ENCODE measurements at places on chromosomes 2 and 18.

GRCh38 chr2:88603146-88603545, 24.1 kb downstream of the EIF2AK3 start:
- no peak for DNase-seq

- no peak for DNase-seq
Observed at GRCh38 chr2:26185304-26185928, 12.5 kb downstream of the GAREM2 start.

GRCh38 chr2:201923436-201924328, 110.0 kb upstream of the FZD7 start:
- no peak for DNase-seq

- no peak for DNase-seq
Observed at GRCh38 chr2:85549095-85549494, 10.1 kb downstream of the MAT2A start.

DNA sequence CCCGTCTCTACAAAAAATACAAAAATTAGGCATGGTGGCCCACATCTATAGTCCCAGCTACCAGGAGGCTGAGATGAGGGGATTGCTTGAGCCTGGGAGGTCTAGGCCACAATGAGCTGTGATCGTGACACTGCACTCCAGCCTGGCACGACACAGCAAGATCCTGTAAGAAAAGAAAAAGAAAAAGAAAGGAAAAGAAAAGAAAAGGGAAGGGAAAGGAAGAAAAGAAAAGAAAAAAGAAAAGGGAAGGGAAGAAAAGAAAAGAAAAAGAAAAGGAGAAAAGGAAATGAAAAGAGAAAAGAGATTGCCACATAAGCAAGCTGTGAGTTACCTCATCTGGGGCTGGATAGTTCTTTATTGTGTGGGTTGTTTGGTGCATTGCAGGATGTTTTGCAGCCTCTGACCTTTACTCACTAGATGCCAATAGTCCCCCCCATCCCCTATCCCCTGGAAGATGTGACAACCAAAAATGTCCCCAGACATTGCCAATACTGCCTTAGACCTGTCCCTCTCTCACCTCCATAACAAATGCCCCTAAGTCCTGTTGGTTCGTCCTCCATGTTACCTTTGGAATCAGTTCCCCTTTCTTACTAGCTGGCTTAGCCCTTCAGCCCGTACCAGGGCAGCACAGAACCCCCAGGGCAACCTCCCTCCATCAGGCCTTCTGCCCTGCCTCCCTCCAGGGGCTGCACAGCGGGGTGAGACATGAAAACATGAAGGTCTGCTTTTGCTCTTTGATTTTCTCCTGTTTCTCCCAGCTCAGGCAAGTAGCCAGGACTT, 8.9 kb downstream of the ASPRV1 start:
- DNase-seq: no peak

GRCh38 chr18:48300463-48300961, 108.7 kb downstream of the ZBTB7C start:
- no peak for DNase-seq

GRCh38 chr2:190271783-190272456, 47.7 kb downstream of the HIBCH start:
- DNase-seq: no peak

GRCh38 chr2:162706770-162707169, 131.8 kb downstream of the KCNH7 start:
- no peak for DNase-seq

GRCh38 chr2:26640331-26640745, 828 bp downstream of the CIB4 start:
- no peak for DNase-seq

DNA sequence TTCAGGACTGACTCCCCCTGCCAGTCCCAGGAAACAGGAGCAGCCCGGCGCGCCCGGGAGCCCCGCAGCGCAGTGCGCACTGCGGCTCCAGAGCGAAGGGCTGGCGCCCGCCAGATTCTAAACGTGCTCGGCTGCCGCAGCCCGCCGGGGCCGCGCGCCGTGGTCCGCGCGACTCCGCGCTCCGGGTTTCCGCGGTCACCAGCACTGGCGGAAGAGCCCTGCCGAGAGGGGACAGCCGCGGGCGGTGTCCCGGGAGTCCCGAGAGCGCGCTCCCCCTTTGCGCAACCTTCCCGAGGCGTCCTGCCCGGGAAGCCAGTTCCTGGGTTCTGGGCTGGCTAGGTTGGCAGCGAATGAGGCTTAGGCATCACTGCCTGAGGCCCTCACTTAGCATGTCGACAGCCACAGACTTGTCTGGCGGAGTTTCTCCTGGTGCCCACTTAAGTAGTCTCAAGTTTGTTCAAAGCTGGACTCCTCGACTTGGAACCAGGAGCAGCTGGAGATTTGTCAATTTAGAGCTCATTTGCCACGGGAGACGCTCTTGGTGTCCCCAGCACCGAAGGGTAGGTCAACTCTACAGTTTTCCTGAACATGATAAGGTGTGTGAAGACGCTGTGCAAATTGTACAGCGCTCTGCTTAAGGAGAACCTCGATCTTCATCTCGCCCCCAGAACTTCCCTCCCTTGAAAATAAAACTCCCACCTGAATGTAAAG, 1.5 kb upstream of the VSNL1 start:
- DNase-seq: peak; percentile 80

DNA sequence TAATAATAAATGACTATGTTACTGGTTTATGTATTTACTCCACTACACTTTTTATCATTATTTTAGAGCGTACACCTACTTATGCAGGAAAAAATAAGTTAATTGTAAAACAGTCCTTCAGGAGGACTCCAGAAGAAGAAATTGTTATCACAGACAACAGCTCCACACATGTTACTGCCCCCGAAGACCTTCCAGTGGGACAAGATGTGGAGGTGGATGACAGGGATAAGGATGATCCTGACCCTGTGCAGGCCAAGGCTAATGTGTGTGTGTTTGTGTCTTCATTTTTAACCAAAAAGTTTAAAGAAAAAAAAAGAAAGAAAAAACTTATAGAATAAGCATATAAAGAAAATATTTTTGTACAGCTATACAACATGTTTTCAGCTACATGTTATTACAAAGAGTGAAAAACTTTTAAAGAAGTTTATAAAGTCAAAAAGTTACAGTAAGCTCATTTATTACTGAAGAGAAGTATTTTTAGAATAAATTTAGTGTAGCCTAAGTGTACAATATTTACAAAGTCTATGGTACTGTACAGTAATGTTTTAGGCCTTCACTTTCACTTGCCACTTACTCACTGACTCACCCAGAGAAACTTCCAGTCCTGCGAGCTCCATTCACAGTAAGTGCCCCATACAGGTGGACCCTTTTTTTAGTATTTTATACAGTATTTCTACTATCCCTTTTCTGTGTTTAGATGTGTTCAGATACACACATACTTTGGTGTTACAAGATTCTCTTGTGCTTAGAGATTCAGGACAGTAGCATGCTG, 7.5 kb downstream of the TGFBRAP1 start:
- DNase-seq: no peak

DNA sequence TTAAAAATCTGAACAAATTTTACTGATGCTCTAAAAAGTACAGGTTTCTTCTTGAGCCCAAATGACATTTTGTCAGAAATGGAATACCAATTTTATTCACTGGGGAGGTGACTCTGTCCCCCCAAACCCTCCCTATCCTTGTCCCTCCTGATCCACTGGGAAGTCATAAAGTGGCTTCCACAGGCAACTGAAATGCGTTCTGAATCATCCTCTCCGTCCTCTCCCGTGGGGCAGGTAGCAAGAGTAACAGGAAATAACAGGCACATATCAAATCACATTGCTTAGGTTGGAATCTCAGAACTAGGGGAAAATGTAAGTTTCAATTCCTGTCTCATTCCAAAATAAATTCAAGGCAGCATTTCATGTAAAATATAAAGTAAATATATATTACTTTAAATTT, 44.5 kb downstream of the MYL12B start:
- no peak for DNase-seq
